Uterus (tissue), 4 donors: ENCODE measurements at places on chromosomes 2 and 18. TPM values are rescaled to one million over a fixed set of nuclear protein-coding genes. Genes with fewer than 3 reads are reported as not detected.
A peak's percentile ranks its signal among the peaks of the same experiment; 100 is the strongest.

GRCh38 chr2:135590619-135591260 lies 59.5 kb downstream of the R3HDM1 start:
- no peaks in the 10 kb centered on the region for H3K36me3 ChIP-seq
- H3K27ac ChIP-seq: no peak overlapping the region
- no peaks in the 10 kb centered on the region for H3K4me1 ChIP-seq
- H3K4me3 ChIP-seq: no peak overlapping the region

GRCh38 chr2:18749912-18750526 lies 160.7 kb upstream of the NT5C1B start:
- H3K4me1 ChIP-seq: no peaks in the 10 kb centered on the region
- H3K27ac ChIP-seq: peak overlapping the region; percentile 54
- DNase-seq: peak; percentile 73
- no peaks in the 10 kb centered on the region for H3K27me3 ChIP-seq

DNA sequence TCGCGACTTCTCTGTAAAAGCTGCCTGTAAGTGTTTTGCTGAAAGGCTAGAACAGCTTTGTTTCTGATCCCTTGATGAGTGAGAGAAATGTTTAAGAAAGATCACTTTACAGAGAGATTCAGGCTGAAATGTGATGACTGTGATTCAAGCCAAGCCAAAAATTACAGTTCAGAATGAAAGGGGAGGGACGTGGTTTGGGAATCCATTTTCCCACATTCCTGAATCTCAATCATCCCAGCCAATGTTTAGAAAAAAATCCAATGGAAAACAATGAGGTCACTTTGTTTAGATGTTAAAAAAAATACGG lies 416.7 kb downstream of the ARHGAP15 start:
- DNase-seq: no peak
- no peaks in the 10 kb centered on the region for H3K27me3 ChIP-seq
- H3K4me3 ChIP-seq: no peak overlapping the region
- H3K36me3 ChIP-seq: no peaks in the 10 kb centered on the region

- H3K4me3 ChIP-seq: no peak overlapping the region
- H3K36me3 ChIP-seq: no peaks in the 10 kb centered on the region
- no peak for DNase-seq
- H3K27ac ChIP-seq: peak overlapping the region; percentile 82
- H3K4me1 ChIP-seq: no peaks in the 10 kb centered on the region
Measured at GRCh38 chr2:237180987-237181386, 95.3 kb downstream of the COPS8 start.

The REG3A gene
- total RNA-seq: not detected

The TFCP2L1 gene
- 0.18 TPM for total RNA-seq

The SERPINB13 gene
- total RNA-seq: not detected
